ENCODE measurements at places on chromosomes 1 and 21.

DNA sequence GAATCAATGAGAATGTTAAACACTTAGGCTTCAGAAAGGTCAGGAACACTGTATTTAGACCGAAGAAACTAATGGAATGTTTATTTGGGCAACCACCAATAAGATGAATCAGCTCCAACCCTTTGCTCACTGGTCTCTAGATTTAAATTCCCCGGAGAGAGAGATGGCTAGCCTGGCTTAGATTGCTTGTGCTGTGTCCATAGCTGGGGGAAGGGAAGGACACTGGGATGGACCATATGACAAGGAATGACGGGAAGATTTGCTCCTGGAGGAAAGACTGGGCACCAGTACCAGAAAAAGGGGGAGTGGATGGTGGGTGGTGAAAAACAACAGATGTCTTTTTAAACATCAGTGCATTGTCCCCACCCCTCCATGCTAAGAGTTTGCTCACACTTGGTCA lies 426.6 kb downstream of the DUSP10 start:
- DNase-seq = no peak

GRCh38 chr1:46193285-46193684 lies 4.9 kb downstream of the POMGNT1 start:
- DNase-seq = no peak

GRCh38 chr1:3712573-3713535 lies 39.4 kb upstream of the CCDC27 start:
- DNase-seq = no peak

GRCh38 chr1:89280766-89281165 lies 8.1 kb upstream of the GBP5 start:
- no peak for DNase-seq

DNA sequence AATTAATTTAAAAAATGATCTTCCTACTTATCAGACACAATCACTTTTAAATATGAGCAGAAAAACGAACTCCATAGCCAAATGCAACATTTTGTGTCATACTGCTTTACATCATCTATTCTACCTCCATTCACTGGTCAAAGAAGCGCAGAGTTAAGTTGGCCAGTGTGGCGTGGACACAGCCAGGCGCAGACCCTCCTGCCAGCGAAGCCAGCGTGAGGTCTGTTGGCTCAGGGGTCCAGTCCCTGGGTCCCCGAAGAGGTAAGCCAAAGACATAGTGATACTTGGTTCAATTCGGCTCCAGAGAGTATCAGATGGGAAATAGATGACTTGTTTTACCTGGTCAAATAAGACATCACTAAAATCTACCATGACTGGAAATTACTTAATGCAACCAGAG lies 59.2 kb downstream of the B3GALT5 start:
- no peak for DNase-seq

DNA sequence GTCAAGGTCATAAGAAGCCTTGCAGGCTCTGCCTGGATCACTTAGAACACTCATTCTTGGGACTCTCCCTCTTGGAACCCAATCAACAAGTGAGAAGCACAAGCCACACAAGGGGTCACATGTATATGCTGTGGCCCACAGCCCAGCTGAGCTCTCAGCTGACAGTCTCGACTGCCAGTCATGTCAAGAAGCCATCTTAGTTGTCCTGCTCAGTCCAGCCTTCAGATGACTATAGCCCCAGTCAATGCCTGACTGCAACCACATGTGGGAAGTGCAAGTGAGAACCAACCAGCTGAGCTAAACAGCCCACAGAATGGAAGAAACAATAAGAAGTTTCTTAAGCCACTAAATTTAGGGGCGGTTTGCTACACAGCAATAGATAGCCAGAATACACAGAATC lies 356.0 kb downstream of the KCNH1 start:
- no peak for DNase-seq

- DNase-seq = no peak
Measured at GRCh38 chr1:69494221-69494620, 73.5 kb upstream of the LRRC7 start.

GRCh38 chr21:17492415-17493168 lies 20.3 kb upstream of the CXADR start:
- no peak for DNase-seq

DNA sequence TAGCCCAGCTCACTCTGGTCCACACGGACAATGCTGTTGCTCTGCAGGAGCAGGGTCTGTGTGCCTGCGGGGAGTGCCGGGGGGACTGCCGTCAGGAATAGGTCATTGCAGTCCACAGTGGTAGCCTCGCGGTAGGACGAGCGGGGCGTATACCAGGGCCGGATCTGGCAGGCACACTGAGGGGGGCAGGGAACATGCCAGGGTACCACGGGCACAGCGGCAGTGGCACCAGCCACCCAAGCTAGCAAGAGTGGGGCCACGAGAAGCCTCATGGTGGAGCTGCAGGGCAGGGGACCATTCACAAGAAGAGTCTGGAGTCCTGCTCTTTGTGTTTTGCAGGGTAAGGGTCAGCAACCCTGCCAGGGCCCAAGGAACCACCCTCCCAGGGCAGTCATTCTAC lies 65.8 kb downstream of the LRRN2 start:
- DNase-seq = no peak

- peak; percentile 49 for DNase-seq
Measured at GRCh38 chr1:117061986-117062415, 1.9 kb downstream of the TTF2 start.

- DNase-seq = no peak
Measured at GRCh38 chr1:47223921-47224675, 7.9 kb downstream of the TAL1 start.

- DNase-seq = no peak
Measured at GRCh38 chr1:164347980-164348379, 211.0 kb upstream of the PBX1 start.

GRCh38 chr1:86015375-86015774 lies 141.2 kb downstream of the COL24A1 start:
- DNase-seq = no peak

- DNase-seq = no peak
Measured at GRCh38 chr1:87362834-87363426, 34.2 kb downstream of the LMO4 start.

DNA sequence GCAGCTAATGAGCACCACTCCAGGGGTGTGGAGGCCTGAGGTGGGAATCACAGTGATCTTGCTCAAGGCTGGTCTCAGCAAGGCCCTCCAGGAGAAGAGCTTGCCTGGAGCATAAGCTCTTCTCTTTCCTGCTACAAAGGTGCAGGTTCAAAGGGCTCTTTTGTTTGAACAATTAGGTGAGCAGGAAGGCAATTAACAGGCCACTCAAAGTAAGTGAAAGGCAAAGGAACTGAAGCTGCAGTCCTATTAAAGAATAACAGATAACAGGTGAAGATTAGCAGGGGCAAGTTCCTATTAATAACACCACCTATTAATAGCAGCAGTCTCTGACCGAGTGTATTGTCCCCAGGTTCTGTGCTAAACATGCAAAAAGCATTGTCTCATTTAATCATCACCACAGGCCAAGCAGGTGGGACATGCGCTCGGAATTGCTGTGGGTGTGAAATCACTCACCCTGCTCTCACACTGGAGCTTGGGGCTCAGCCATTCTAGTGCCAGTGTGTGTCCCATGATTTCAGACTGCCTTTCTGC lies 113.8 kb downstream of the RHOU start:
- no peak for DNase-seq

DNA sequence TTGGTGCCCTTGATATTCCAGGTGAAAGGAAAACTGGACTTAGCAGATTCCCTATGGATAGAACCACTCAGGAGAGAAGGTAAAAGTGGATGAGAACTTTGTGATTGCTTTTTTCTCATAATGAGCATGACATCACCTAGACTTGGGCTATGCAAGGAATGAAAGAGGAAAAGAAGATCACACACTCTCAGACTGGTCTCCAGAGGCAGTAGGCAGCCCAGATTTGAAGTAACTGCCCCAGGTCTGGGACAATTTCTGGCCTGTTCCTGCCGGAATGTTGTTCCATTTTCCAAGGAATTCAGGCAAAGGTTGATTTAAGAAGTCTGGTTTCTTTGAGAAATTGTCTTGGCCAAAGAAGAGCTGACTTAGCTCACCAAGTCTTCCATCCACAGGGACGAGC lies 31.7 kb upstream of the USP24 start:
- DNase-seq = no peak

GRCh38 chr1:72018562-72018961 lies 263.8 kb downstream of the NEGR1 start:
- DNase-seq = no peak

GRCh38 chr1:14666373-14666772 lies 67.9 kb downstream of the KAZN start:
- DNase-seq = no peak

DNA sequence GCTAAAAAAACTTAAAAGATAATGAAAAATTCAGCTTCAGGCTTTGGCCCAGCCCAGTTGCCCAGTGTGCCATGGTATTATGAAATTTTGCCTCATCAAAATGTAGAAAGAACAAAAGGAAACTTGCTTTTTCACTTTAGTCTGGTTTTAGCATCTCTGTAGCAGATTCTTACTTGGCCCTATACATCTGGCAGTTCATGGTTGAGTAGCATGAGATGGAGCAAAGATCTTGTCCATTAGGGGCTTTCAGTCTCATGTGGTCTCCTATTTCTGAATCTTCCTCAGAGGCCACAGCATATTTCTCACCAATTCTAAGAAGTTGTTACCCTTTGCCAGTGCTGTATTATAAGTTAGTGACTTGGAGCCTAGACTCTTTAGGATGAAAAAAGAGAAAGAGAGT lies 58.5 kb downstream of the ATP2B4 start:
- DNase-seq = no peak

GRCh38 chr1:37890378-37891014 lies 31.1 kb upstream of the MTF1 start:
- DNase-seq = no peak

DNA sequence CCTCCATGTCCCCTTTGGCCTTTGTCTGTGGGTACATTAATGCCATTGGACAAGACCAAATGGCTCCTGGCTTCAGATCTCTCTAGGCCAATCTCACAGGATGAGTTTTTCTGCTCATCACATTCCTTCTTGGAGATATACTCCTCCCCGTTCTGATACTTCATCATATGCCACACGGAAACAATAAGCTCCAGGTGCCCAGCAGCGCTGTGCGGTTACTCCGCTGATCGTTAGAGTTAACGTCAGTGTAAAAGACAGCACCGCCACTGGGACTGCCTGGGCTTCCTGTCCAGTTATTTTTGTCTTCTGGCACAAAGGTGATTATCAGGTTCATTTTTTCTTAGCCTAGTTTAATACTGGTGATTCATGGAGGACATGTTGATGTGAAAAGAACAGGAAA lies 22.5 kb downstream of the CACHD1 start:
- DNase-seq = no peak

DNA sequence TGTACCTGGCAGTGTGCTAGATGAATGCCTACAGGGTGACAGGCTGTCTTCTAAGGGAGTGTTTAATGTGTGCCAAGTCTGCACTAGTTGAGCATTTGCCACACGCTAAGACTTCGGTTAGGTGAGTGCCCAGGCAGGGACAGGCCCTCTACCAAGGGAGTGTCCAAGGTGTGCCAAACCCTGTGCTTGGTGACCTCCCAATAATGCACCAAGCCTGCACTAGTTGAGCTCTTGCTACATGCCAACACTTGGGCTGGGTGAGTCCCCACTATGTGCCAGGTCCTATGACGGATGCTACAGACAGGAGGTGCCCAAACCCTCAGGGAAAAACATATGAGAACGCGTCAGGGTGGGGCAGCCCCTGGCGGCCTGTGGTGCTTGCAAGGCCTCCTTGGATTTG lies 10.8 kb downstream of the SLC6A9 start:
- DNase-seq = no peak

- no peak for DNase-seq
Measured at GRCh38 chr1:206826394-206826793, 39.0 kb upstream of the IL20 start.

GRCh38 chr1:172451002-172451443 lies 7.2 kb upstream of the PIGC start:
- DNase-seq = no peak

DNA sequence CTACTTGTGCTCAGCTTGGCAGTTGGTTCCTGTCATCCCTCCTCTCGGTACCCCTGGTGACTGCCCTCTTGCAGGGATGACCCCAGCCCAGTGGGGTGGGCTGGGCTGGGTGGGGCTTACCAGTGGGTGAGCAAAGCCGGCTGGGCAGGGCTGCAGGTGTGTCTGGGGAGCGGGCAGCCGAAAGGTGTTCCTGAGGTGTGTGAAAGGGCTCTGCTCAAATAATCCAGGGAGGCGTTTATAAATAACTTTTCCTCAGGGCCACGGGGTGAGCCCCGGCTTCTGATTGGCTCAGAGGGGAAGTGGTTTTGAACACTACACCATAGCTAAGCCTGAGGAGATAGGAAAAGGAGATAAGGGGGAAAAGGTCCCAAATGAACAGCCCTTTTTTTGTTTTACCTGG lies at the start of gene SLC26A9:
Gene SLC26A9, minus strand, starts transcription at position 212 of the 400 bp plus-strand sequence. CDS start 7,636 bp downstream, outside the sequence.
- DNase-seq = no peak

GRCh38 chr21:35102488-35103371 lies 53.6 kb upstream of the RUNX1 start:
- DNase-seq = peak; percentile 14

DNA sequence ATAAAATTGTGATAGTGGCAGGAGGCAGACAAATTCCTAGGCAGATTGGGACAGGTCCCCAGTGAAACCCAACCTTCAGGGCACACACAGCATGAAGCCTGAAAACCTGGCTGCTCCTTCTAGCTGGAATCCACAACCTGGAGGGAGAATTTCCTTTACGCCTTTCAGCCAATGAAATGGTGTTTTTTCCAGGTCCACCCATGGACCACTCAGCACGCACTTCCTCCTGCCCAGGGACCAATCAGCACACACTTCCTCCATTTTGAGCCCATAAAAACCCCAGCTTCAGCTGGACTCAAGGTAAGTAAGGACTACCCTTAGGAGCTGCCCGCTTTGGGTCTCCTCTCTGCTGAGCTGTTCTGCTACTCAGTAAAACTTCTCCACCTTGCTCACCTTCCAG lies 120.1 kb downstream of the AKT3 start:
- no peak for DNase-seq

GRCh38 chr1:107871687-107872395 lies 93.1 kb downstream of the VAV3 start:
- no peak for DNase-seq

DNA sequence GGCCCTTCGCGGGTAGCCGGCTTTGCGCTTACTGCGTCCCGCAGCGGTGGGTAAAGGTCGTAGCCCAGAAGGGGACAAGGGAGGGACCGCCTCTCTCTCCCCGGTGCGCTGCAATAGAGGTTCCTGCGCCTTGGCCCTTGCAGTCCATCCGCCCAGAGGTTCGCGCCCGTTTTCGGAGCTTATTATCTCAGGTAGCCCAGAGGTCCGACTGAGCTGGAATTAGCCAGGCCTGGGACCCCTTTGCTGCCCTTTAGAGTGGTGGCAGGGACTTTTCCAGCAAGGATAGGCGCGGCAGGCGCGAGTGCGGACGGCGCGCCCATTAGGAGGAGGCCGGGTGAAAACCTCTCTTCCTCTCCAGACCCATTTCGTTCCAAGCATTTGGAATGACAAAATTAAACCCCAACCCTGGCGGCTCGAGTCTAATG lies 5.0 kb downstream of the LHX4 start:
- DNase-seq = no peak

- DNase-seq = peak; percentile 62
Measured at GRCh38 chr1:6358757-6359201, 34.8 kb downstream of the ACOT7 start.
